ENCODE measurements at places on chromosomes 3 and 15.

DNA sequence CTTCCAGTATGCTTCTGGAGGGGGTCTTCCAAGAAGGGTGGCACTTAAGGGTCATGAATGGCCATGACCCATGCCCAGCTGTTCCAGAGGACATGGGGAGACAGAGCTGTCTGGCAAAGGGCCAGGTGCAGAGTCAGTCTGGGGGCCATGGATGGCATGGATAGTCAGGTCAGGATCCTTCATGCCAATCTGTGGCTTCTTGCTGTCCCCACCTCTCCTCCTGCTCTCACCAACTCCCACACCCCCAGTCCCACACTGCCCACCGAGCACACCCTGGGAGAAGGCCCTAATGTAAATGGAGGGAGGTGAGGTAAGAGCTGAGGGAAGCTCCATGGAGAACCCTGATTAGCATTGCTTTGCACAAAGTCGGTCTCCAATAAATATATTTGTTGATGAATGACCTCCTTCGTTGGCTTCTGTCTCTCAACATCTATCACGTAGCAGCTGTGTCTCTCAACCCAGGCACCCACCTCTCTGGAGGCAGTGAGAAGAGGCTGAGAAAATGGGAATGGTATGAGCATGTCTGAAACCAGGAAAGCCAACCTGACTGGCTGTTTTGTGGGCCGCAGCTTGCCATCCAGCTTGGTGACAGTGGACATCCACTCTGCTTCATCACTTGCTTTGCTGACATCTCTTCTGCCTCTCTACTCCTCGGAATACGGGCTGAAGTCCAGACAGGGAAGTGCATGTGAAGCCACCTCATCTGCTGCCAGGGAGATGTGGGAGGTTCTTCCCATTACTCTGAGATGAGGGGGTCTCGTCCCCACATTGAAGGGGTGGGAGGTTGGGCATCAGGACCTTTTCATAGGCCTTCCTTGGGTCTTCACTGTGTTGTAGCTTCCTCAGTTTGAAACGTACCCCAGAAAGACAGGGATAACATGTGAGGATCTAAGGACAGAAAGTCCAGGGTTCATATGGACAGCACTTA, 37.7 kb upstream of the RAB6B start:
- no peak for DNase-seq

- no peak for DNase-seq
These were observed 34.2 kb downstream of the TFG start for GRCh38 chr3:100743535-100743934.

DNA sequence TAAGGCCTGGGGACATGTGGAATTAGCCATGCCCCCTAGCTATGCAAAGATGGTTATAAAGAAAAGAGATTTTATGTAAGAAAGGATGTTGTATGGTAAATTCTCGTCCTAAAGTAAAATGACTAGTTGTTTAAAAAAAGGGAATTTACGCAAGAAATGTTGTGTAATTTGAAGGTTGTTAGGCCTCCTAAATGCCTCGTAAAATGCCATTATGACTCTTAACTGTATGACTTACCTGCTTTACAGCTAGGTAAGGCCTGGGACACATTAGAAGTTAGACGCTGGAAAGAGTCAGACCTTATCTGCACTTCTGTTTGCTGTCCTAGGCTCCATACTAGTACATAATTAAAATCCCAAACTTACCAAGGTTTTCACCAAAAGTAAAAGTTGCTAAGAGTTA, 17.5 kb upstream of the HHATL start:
- no peak for DNase-seq

GRCh38 chr3:108672701-108673100, 83.2 kb downstream of the DZIP3 start:
- DNase-seq = no peak

- DNase-seq = no peak
These were observed 194.6 kb downstream of the SUCLG2 start for GRCh38 chr3:67459796-67460195.

DNA sequence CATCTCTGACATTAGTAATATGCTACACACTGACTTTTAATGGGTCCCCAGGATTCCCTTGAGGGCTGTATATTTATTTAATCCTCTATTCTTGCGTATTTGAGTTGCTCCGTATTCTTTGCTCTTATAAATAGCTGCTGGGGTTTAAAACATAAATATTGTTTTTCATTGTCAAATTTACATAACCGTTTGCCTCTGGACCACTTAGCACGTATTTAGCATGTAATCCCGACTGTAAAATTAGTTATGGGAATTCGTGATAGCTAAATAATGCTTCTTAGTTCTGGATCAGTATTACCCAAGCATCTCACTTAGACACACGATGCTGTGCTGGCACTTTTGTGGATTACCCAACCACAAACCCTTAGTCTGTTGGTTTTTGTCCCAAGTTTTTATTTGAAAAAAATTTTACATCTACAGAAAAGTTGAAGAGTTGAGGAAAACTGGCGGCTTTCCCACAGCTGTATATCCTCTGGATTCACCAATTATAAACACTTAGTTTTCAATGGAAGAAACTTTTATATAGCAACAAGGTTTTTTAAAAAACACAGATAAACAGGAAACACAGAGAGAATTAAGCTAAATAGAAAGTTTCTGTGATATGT, 296.8 kb upstream of the TPM1 start:
- DNase-seq = no peak

Measured in CD4-positive, alpha-beta T cell treated with Interleukin-10 for 1 hour (primary cell).